Adipocyte (in vitro differentiated cells): ENCODE measurements at places on chromosomes 7 and 10.

GRCh38 chr10:117425974-117426566, 50.8 kb upstream of the PDZD8 start:
- DNase-seq, result no peak

DNA sequence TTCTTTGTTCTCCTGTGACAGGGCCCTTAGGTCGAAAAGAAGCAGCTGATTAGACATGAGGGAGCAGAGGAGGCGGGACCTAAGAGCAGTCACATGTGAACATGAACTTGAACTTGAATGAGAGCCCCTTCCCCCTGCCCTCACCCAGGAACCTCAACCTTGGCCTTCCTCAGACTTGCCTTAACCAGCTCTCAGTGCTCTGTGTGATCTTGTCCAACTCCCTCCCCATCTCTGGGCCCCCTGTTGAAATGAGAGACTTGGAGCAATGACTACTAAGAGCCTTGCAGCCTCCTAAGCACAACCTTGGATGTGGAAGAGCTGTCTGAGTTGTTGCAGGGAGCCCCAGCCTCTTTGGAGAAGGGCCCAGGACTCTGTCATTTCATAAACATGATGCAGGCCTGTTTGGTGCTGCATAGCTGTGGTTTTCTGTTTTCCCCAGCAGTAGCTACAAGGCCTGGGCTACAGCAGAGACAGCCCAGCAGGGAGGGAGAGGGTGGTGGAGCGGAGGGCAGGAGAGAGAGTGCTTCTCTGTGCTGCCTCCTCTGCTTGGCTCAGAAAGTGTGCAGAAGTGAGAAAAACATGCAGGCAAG, 123.9 kb upstream of the ZMIZ1 start:
- peak; percentile 97 for DNase-seq

GRCh38 chr10:86855513-86855912, 99.1 kb downstream of the BMPR1A start:
- DNase-seq, result no peak

- DNase-seq, result no peak
These were observed 23.0 kb upstream of the TRIL start for GRCh38 chr7:28981161-28981465.

- no peak for DNase-seq
These were observed at the start of gene CRHR2 for GRCh38 chr7:30682212-30683083. CRHR2 (minus strand) TSS chr7:30682456; CDS start chr7:30682280, 176 bp downstream.

GRCh38 chr10:109317746-109318366, 605.5 kb downstream of the XPNPEP1 start:
- DNase-seq, result no peak

GRCh38 chr7:157041514-157042277, 31.2 kb upstream of the MNX1 start:
- no peak for DNase-seq

DNA sequence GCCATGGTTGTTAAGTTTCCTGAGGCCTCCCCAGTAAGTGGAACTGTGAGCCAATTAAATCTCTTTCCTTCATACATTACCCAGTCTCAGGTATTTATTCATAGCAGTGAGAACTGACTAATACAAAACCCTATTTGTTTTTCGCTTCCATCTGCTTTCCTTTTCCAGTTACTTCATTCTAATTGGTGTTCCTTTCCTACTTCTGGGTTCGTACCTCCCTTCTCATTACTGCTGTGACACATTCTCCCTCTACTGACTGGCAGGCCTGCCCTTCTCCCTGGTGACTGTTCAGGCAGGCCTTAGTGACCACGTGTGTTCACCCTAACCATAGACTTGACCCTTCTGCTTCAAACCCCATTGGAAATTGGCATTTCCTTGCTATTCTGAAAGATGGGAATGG, 37.7 kb downstream of the MTURN start:
- DNase-seq, result no peak

GRCh38 chr7:132492823-132493445, 83.3 kb downstream of the PLXNA4 start:
- DNase-seq, result no peak

GRCh38 chr7:1007901-1008300, 24.9 kb downstream of the CYP2W1 start:
- no peak for DNase-seq

GRCh38 chr10:103181244-103181643, 11.8 kb downstream of the NT5C2 start:
- no peak for DNase-seq

DNA sequence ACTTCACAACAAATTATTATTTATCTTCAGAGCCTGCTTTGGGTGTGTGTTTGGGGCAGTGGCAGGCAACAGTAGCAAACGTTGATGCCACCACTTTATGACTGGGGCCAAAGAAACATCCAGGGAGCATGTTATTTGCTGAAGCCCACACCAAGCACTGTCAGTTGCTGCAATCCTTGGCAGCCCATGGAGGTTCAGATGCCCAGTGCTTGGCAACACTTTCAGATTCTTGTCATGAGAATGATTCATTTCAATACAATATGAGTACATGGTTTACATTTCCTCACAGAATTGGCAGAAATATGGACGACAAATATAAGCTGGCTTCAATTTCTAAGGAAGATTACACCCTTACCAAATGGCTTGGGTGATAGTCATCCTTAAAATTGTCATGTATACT, 46.5 kb upstream of the GLI3 start:
- peak; percentile 80 for DNase-seq

- DNase-seq, result no peak
These were observed 88.3 kb upstream of the TMEM248 start for GRCh38 chr7:66832531-66833351.

GRCh38 chr7:121278120-121279021, 50.4 kb upstream of the WNT16 start:
- DNase-seq, result peak; percentile 54

DNA sequence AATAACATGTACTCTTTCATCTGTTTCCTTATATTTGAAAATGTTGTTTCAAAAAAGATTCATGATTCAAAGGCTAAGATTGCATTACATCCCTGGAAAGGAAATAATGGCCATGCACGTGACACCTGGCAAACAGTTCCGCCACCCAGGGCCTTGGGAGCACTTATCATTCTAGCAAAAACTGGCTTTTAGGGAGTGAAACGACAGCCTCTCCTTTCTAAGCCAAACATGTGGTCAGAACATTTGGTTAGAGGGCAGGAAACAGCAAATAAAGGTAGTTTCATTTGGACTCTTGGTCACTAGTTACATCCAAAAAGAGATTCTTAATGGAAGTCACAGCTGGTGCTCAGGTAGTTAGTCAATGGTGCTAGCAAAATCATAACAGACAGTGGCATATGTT, 83.5 kb downstream of the FAS start:
- DNase-seq, result no peak

DNA sequence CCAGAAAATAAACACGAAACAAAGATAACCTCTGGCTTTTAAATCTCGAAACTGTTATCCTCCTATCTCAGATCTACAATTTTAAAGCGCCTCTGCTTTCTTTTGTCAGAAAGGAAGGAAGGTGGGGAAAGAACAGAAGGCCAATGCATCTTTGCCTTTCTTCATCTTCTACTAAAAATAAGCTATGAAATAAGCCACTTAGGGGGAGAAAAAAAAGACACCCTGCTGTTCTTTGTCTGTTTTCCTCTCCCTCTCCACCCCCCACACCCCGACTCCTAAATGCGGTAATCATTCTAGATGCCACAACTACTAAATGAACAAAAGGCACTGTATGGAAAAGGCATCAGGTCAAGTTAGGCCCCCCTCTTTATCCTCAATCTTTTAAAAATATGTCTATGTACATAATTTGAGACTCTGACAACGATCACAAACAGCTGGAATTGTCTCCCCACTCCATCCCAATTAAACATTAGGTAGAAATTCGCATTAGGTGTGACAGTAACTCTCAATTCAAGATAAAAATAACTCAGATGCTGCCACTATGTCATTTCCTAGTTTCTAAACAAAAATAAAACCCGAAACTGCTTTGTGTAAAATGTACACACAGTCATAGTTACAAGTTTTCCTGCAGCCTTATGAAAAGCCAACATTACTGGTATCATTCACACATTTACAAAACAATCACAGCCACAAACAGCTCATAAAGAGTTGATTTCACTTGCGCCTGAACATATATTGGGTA, 2.4 kb downstream of the UBE2H start:
- DNase-seq, result peak; percentile 48

DNA sequence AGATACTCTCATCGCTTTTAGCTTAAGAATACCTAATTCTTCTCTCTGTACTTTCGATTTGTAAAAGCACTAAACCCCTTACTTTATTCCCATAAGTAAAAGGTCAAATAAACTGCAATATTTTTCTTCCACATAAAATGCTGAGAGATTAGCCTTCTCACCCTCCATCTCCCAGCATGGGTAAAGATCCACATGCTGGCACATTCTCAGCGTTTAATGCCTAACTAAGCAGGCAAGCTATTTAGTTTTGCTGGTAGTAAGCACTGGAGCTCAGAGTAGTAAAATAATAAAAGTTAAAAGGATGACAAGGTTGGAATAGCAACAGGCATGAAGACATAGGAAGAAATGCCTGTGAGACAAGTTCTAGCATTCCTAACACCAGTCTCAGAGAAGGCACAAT, 65.9 kb upstream of the NEBL start:
- DNase-seq, result no peak

DNA sequence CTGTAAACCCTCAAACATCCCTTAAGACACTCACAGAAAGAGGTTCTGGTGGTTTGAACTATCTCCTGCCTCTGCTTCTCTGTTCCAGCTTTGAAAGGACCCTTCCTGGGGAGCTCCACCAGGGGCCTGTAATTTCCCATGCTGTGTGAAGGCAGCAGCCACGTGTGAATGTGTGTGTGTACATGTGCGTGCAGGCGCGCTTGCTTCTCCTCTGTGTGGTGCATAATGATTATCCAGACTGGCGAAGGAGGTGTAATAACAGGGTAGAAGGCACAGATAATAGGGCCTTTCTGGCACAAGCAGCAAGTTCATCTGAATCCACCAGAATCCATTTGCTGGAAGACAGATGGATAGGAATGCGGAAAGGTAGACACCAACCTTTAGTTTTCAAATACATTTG, 466.5 kb downstream of the GRID1 start:
- DNase-seq, result no peak

DNA sequence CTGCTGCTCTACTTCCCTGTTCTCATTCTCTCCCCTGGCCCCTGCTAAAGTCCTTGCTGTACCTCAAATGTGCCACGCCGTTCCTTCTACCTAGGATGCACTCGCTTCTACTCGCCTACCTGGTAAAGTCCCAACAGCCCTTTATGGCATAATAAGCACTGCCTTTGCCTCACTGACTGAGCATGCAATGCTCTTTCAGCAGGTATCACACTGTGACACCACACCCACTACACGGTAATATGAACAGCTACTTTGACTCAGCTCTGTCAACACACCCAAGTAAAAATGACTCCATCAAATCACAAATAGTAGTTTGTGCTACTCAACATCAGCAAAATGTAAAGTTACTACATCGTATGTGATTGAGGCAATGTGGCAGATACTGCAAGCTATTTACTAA, 37.6 kb downstream of the FAM204A start:
- DNase-seq, result no peak

GRCh38 chr7:149870274-149870673, 3.5 kb upstream of the ATP6V0E2 start:
- DNase-seq, result no peak

DNA sequence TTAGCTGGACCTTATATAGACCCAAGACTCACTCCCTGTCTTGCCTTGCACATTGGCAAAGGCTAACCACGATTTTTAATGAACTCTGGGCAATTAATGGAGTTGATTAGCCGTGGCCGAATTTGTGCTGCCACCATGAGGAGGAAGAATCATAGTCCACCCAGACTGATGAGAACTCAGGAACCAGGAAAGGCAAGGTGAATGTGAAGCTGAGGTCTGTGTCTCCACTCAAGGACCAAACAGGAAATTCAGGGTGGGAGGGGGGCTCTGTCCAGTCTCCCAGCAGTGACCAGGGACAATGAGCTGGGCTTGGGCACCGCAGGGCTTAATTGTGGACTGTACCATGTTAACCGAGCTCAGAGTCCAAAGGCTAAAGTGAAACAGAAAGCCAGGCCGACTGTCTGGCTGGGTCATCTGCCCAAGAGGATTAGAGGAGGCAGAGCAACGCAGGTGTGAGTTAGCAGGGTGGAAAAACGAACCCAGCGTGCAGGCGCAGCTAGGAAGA, 127.0 kb upstream of the JCAD start:
- DNase-seq, result no peak

- no peak for DNase-seq
These were observed 28.2 kb upstream of the GOLGA7B start for GRCh38 chr10:97821308-97822038.

DNA sequence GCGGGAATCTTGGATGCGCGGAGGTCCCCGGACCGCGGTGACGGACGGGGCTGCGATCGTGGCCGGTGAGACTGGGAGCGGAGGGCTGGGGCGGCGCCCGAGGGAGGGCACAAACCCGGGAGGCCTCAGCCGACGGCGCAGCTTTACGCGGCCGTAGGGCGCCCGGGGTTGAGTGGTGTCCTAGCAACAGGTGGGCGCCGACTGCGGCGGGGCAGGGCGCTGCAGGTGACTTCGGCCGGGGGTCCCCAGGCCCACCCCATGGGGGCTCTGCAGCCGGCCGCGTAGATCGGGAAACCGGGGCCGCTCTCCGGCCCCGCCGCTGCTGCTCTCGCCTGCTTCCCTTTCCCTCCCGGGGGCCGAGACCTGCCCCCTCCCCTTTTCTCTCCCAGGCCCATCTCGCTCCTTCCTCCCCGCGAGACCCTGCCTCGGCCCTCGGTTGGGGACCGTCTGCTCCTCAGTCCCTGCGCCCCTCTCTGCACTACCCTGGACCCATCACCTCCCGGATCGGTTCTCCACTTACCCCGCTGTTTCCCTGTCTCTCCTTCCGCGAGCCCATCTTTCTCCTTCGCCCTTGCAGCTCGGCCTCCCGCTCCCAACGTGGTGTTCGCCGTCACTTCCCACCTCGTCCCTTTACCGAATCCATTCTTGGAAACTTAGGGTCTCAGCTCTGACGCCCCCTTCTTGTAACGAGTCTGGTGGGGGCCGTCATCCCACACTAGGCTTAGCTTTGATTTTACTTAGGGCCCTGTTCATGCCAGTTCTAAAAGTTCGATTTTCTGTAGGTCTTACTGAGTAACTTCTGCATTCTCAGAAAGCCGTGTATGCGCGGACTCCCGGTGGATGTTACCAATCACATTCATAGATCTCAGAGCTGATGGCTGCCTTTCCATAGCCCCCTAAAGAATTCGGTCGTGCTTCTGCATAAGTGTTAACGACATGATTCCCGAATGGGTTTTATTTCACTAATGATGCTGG, 18.5 kb upstream of the ACBD5 start:
- DNase-seq, result no peak

GRCh38 chr7:48063985-48064384, 25.1 kb upstream of the UPP1 start:
- DNase-seq, result no peak

GRCh38 chr10:29189256-29189655, 99.6 kb upstream of the LYZL1 start:
- DNase-seq, result peak; percentile 15

DNA sequence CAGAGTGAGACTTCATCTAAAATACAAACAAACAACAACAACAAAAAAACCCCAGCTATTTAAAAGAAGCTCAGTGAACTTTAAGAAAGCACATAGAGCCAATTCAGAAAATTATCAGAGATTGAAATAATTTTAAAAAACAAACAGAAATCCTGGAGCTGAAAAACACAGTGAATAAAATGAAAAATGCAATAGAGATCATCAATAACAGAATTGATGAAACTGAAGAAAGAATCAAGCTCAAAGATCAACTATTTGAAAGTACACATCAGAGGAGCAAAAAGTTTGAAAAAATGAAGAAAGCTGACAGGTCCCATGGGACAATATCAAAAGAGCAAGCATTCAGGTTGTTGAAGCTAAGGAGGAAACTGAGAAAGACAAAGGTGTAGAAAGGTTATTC, 12.2 kb upstream of the ZNF746 start:
- DNase-seq, result no peak
